ENCODE measurements at places on chromosomes 11 and 22.
A peak's percentile ranks its signal among the peaks of the same experiment; 100 is the strongest.

DNA sequence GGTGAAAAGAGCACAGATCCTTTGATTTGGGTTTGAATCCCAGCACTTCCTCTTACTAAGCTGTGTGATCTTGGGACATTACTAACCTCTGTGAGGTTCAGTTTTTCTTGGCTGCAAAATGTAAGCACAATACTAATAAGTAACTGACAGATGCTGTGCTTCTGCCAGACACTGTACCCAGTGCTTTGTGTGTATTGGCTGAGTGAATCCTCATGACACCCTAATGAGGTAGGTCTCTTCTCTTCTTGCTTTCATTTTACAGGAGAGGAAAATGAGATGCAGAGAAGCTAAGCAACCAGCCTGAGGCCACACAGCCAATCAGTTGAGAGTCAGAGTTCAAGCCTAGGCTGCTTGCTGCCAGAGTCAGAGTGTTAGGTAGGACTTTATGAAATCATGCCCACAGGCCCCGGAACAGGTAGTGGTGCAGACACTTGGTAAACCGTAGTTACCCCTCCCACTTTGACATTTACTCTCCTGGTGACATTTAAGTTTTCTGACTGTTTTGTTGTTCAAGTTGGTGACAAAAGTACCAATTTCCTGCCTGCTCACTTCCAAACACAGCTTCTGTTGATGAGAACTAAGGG lies 21.2 kb downstream of the PTPRJ start:
- DNase-seq = no peak

DNA sequence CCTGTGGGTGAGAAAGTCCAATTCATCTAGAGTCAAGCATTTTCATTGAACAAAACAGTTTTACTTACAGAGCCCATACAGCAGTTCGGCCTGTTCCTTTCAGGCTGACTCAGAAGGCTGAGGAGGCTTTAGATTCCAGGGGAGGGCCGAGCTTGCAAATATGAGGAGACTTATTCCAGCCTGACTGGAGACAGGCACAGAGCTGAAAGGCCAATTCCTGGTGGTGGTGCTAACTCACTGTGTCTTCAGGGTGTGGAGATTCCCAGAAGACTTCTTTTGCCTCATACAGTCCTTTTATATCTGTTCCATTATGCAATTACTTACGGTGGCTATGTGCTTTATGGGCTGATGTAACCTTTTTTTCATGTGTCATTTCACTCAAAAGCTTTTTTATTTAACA lies at the start of gene OR51E2:
OR51E2 (minus strand) TSS at position 269 of the 400 bp plus-strand sequence. CDS start 15,142 bp downstream, outside the sequence.
- peak; percentile 89 for DNase-seq

DNA sequence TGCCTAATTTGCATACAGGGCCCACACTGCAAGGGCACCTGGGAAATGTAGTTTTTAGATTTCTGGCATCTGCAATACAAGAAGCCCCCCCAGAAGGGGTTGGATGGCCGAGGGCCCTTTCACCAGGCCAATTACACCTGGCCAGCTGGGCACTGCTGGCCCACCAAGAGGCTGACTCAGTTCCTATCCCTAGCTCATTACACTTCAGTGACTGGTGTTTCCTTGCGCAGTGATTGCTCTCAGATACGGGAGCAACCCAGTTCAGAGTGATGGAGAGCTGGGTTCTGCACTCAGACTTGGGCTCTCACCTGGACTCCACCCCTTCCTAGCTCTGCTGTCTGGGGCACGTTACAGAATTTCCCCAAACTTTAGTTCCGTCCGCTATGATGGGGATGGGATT lies 81.1 kb upstream of the SHANK2 start:
- DNase-seq = no peak

DNA sequence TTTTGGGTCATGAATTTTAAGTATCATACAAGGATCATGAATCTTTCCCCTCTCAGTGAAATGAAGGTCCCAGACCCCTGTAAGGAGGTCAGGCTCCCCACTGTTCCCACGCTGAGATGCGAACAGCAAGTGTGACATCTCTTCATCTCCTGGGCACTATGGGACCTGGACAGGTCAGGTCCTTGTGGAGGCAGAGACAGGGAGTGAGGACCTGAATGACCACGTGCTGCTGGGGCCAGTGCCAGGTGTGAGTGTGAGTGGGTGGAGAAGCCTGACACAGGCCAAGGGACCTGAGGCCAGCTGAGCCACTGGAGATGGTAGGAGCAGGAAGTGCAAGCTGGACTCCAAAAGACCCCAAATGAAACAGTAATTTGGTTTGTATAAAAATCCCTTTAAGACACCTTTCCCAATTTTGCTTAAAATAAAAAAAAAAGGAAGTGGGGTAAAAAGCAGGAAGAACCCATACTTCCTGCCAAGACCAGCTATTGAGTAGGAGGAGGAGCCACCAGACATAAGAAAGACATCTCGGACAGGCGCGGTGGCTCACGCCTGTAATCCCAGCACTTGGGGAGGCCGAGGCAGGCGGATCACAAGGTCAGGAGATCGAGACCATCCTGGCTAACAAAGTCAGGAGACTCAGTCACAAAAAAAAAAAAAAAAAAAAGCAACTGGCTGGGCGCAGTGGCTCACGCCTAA lies 35.4 kb upstream of the SERPIND1 start:
- no peak for DNase-seq

DNA sequence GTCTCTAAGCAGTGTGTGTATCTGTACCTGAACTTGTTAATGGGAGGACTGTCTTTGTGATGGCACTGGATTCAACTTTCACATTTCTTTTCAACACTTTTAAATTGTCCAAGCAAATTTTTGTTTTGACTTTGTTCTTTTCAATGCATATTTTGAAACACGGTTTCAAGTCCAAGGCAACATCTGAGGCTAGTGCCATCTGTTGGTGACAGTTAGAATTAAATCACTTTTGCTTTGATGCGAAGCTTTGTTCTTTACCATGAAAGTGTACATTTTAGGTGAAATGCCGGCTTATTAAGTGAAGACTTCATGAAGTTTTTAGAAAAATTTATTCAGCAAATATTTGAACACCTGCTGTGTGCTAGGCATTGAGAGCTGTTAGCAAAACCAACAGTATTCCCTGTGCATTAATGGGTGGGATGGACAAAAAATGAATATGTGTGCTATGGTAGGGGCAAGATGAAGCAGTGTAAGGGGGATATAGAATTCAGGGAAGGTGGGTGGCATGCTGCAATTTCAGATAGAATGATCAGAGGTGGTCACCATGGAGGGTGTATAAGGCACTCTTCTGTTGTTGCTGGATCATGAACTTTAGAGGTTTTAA lies 70.2 kb downstream of the DDX10 start:
- no peak for DNase-seq

DNA sequence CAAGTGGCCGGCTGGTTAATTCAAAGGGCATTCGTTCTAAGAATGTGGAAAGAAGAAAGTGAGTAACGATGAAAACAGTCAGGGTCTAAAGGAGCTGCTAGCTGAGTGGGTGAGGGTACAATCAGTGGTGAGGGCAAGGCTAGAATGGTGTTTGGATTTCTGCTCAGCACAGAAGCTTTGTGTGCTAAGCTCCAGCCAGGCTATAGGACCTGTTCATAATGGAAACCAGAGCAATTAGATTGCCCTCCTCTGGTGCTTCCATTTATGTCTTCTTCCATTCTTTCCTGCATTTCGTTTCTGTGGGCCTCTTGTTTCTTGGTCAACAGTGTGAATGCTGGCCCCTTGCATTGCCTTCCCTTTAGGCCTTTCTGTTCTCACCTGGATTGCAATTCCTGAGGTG lies 572.9 kb upstream of the CHORDC1 start:
- DNase-seq = no peak

GRCh38 chr11:30452114-30452513 lies 129.2 kb downstream of the ARL14EP start:
- no peak for DNase-seq

GRCh38 chr11:86954269-86955110 lies 705 bp downstream of the FZD4 start:
- no peak for DNase-seq

GRCh38 chr11:72373163-72373562 lies 61.2 kb downstream of the CLPB start:
- peak; percentile 88 for DNase-seq

- DNase-seq = no peak
These were observed 6.2 kb downstream of the ANO1 start for GRCh38 chr11:70084046-70084984.

GRCh38 chr11:126216526-126217305 lies 5.1 kb downstream of the FAM118B start:
- DNase-seq = no peak

GRCh38 chr11:72352859-72353551 lies 81.3 kb downstream of the CLPB start:
- no peak for DNase-seq

DNA sequence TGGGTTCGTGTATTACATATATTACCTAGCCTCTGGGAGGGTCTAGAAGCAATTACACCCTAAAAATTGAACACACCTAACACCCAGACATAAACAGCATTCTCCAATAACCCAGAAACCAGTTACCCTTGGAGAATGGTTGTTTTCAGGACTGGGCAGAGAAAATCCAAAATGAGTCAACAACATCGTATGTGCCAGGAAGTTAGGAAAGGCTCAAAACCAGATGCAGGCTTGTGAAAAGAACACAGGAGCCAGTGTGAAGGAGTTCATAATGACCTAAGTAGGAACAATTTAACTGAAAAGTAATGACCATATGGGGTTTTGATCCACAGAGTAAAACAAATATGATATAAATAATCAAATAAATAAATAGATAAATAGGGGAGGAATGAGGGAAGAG lies 5.1 kb upstream of the CLPB start:
- DNase-seq = no peak

GRCh38 chr22:42307806-42308563 lies 37.5 kb upstream of the TCF20 start:
- no peak for DNase-seq

- no peak for DNase-seq
These were observed 419.7 kb upstream of the CNTN5 start for GRCh38 chr11:98600786-98601773.

DNA sequence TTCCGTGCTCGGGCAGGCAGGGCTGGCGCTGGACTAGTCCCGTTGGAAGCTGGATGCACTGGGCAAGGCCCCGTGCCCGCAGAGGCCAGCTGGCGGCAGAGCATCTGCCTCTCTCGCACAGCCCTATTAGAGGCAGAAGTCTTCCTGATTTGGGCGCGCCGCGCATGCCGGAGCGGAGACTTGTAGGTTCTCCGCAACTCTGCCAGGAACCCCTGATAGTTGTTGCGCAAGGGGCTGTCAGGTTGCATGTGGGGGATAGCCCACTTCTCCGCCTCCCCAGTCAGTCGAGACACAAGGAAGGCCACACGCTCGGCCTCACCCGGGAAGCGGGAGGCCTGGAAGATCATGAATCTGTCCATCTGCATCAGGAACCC lies 1.2 kb downstream of the RTL6 start:
- DNase-seq = no peak

- DNase-seq = no peak
These were observed 1.4 kb upstream of the LIF start for GRCh38 chr22:30247974-30248373.

GRCh38 chr11:57751676-57752253 lies at the start of gene BTBD18:
Gene BTBD18 (minus strand): TSS chr11:57751819. CDS start chr11:57751188, 631 bp downstream.
- DNase-seq = peak; percentile 3

GRCh38 chr22:29275167-29275566 lies 7.1 kb downstream of the EWSR1 start:
- DNase-seq = no peak

- no peak for DNase-seq
These were observed 39.8 kb downstream of the LRRC32 start for GRCh38 chr11:76630600-76631281.

- DNase-seq = no peak
These were observed 7.2 kb downstream of the CRELD2 start for GRCh38 chr22:49925525-49926128.

DNA sequence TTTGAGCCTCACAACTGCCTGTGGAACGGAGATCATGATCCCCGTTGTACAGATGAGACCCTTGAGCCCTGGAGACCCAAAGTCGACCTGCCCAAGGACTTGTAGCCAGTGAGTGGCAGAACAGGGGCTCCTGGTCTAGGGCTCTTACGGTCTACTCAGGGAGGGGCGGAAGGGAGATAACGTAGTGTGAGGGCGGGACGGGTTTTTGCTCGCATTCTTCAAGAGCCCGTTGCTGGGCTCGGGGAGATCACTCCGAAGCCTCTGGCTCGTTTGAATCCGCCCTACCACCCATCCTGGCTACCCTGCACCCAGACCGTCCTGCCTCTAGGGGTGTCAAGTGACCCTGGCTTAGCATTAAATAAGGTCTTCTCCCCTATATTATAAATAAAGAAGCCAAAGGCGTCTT lies 639 bp downstream of the CRY2 start:
- peak; percentile 57 for DNase-seq

DNA sequence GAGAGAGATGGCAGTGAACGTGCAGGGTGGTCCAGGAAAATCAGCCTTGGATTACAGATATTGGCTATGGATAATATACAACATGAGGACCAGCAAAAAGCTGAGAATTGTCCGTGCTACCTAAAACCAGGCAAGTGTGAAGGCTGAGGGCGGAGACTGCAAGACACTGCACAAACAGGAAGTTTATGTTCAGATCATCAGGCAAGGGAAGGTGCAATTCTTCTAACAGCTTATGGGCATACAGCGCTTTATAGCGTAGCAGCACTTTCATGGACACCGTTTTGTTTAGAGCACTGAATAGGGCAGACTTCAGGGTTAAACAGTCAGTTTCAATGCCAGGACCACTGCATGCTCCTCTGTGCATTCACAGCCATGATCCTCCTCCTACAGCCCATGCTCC lies 93.1 kb upstream of the TMEM45B start:
- DNase-seq = no peak

DNA sequence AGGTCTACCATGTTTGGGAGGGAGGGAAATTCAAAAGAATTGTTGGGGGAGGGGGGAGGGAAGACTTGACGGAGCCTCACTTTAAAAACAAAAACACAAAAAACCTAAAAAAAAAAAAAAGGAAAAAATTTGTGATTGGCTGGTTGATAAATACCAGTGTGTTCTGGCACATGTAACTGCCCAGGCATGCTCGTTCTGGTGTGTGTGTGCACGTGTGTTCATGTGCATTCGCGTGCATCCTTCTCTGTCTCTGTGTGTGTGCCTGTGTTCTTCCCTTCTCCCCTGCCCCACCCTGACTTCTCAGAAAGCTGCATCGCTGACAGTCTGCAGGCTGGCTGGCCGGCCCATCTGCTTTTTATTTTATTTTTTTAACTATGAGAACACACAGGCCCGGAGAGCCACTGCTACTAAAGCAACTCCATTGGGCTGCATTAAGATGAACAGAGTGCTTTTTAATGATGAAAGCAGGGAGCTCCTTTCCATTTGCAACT lies 22.6 kb upstream of the ADSL start:
- DNase-seq = no peak

DNA sequence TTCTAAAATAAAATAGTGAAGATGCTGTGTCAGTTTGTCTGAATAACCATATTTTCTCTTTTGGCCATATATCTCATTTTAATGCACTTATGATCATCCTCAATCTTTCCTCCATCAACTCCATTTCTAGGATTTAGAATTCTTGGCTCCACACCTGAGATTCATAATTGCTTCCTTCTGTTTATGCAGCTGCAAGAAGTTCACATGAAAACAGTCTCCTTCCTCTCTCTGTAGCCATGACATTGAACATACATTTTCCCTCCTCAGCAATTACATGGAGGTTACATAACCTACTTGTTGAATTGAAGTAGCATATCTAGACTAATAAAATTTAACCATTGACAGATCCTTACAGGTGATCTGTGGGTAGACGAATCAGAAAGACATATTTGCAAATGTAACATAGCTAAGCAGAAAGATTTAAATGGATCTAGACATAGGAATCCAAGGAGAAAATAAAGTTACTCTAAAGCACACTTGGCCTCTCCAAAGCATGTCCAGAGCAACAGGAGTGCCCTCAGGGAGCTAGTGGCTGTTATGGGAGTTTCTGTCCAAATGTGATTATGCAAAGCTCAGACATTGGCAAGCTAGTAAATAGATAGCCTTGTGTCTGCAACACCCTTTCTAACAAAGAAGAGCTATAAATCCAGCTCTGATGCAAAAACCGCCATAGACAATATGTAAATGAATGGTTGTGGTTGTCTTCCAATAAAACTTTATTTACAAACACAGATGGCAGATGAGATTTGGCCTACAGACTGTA lies 119.9 kb upstream of the MPPED2 start:
- DNase-seq = no peak

Measured in SHP77 (cell line).